ENCODE measurements at places on chromosomes 7 and 10. TPM values are rescaled to one million over a fixed set of nuclear protein-coding genes. Genes with fewer than 3 reads are reported as not detected.

Gene TCERG1L
- not detected for total RNA-seq

Gene RASA4B
- 0.48 TPM for total RNA-seq

Gene COL26A1
- 3.9 TPM for total RNA-seq

Gene PRKCQ
- total RNA-seq = 0.60 TPM

Gene FAM149B1
- total RNA-seq = 9.3 TPM

- DNase-seq = no peak
These were observed 138.3 kb downstream of the EGFR start for GRCh38 chr7:55156919-55157763.

- no peak for DNase-seq
These were observed 132.5 kb upstream of the WNT16 start for GRCh38 chr7:121196286-121196685.

GRCh38 chr10:104151737-104152136 is 29.8 kb downstream of the SFR1 start:
- no peak for DNase-seq

Data from HepG2 (cell line).